ENCODE measurements at places on chromosomes 13 and 19.
A peak's percentile ranks its signal among the peaks of the same experiment; 100 is the strongest.

DNA sequence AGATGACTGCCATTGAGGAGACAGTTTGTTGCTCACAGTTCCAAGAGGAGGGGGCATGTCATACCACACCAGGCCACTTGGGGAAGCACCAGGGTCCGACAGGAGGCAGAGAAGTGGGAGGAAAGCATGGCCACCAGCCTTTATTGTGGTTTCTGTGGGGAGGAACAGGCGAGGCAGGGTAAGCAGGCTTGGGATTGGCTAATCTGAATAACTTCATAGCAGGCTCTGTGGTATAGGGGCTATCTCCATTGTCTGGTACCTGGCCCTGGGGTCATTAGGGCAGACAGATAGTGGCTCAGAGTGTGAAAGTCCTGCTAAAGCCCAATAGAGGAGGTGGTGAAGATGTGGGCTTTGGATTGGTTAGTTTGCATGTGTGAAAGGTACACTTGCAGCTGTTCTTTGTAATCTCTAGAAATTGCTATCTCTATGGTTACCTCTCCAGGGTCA, 35.5 kb downstream of the CBY2 start:
- no peak for DNase-seq

DNA sequence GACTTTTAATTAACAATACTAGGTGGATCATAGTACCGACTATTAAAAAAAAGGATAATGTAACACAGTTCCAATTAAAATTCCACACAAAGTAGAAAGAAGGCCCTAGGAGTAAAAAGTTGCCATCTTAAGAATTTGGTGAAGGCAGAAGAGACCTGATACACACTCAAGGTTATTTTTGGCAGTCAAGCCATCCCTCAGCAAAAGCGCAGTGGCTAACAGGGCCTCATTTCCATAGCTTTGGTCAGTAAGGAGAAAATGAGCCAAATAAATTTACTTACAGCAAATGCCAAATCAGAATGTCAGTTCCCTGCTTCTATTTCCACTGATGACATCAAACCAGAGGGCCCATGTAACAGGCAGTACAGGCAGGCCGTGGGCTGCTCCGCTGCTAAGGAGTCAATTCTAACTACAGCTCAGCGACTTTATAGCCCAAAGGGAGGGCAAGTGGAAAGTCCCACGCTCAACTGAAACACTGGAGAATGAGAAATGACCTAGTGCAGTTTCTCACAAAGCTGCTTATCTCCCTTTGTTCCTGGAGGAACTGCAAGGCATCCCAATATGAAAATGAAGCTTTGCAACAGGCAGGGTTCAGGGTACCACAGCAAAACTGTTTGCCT, 6.3 kb downstream of the ARGLU1 start:
- DNase-seq, result no peak

DNA sequence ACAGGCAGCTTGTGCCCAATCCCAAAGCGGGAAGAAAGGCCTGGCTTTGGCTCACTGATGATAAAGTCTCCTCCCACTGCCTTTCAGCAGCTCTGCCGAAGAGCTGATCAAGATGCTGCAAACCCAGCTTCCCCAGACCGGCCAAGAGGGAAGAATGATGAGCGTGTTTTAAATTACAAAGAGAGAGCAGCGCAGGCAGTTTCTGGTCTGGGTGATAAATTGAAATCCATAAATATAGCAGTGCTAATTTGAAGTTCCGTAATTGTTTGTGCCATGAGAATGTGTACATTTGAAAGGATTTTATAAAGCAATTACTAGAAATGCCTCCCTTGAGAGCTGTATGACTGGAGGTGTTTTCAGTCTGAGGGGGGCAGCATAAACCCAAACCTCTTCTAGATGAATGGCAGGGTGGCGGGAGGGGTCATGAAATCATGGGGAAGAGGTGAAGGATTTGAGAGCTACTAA, 171.8 kb downstream of the STK24 start:
- DNase-seq, result peak; percentile 18

- DNase-seq, result no peak
These were observed 4.6 kb downstream of the PPP5C start for GRCh38 chr19:46351241-46352041.

DNA sequence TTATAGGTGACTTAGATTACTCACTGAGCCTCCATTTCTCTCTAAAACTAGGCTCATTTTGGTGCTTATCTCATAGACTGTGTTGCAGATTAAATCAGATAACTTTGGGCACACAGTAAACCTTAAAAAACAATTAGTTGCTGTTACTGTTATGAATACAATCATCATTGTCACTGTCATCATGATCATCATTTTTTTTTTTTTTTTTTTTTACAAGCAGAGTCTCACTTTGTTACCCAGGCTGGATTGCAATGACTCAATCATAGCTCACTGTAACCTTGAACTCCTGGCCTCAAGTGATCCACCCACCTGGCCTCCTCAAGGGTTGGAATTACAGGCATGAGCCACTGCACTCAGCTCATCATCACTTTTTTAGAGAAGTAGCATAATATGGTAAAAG, 60.0 kb downstream of the VWA8 start:
- no peak for DNase-seq

- DNase-seq, result no peak
These were observed 146.2 kb upstream of the FNDC3A start for GRCh38 chr13:48829536-48829935.

- peak; percentile 44 for DNase-seq
These were observed 45.4 kb downstream of the MBNL2 start for GRCh38 chr13:97267418-97268059.

- DNase-seq, result no peak
These were observed 33.0 kb downstream of the SERP2 start for GRCh38 chr13:44406617-44407016.

GRCh38 chr13:57409121-57409520, 222.4 kb upstream of the PCDH17 start:
- DNase-seq, result no peak

GRCh38 chr19:11021760-11022144, 60.9 kb downstream of the SMARCA4 start:
- no peak for DNase-seq

DNA sequence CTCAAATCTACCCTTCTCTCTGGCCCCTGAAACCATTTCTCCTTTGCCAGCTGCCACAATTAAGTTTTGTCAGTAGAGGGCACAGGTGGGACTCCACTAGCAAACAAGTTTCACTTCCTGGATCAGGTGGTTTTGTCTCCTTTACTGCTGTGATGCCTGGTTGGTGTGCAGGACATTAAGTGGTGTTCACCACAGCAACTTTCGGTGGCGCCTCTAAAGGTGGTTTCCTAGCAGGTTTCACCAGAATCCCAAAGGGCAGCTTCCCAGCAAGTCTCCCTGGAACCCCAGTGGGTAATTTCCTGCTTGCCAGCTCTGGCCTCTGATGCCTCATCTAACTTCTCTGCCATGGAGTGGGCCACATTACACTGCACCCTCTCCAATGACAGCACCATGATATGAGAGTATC, 16.6 kb downstream of the MED4 start:
- DNase-seq, result peak; percentile 14

- no peak for DNase-seq
These were observed 685 bp downstream of the GMFG start for GRCh38 chr19:39335168-39335548.

- no peak for DNase-seq
These were observed 248.5 kb downstream of the SLITRK1 start for GRCh38 chr13:83633746-83634145.

DNA sequence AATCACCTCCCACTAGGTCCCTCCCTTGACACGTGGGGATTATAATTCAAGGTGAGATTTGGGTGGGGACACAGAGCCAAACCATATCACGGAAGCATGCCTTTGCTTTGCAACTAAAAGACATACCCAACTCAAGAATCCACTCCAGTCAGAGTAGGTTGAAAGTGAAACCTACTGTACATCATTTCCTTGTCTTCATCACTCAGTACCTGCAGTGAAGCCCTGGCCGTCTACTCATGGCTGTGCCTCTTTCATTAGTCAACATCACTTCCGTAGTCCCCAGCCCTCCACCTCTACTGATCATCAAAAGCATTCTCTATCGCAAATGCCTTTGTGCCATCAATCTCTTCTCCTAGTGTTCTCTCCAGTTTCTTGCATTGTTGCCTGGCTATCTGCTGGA, 343.1 kb upstream of the ARGLU1 start:
- no peak for DNase-seq

DNA sequence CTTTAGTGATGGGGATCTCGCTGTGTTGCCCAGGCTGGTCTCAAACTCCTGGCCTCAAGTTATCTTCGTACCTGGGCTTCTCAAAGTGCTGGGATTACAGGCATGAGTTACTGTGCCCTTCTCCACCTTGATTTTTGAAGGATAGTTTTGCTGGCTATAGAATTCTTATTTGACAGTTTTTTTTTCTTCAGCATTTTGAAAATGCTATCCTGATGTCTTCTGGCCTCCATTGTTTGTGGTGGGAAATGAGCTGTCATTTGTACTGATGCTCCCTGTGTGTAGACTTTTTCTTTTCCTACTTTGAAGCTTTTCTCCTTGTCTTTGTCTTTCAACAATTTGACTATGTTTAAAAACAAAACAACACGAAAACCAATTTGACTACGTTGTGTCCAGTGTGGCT, 54.2 kb downstream of the SIPA1L3 start:
- DNase-seq, result no peak

All from COR-L47 (cell line).